Ascending aorta (tissue), 2 donors: ENCODE measurements at places on chromosomes 7 and 10.

- no peak for DNase-seq
- H3K27ac ChIP-seq: no peak overlapping the region
- no peaks in the 10 kb centered on the region for H3K27me3 ChIP-seq
- H3K4me3 ChIP-seq: no peak overlapping the region
Observed at GRCh38 chr10:12834721-12835120, 166.8 kb downstream of the CCDC3 start.

DNA sequence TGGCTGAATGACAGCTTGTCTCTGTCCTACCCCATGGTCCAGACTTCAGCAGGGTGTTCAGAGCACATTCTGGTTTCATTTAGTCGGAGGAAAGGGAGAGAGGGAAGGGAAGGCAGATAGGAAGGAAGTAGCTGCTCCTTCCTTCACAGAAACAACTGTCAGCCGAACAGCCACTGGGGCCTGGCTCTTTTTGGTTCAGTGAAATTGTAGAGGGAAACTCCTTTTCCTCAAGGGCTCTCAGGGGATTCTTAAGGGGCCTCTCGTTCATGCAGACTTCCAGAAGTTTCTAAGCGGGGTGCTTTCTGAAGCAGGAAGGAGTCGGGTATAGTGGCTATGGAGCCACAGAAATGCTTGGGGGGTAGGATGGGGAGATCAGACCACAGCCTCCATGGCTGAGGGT is 56.4 kb downstream of the TLL2 start:
- DNase-seq: no peak
- no peaks in the 10 kb centered on the region for H3K4me1 ChIP-seq
- H3K27me3 ChIP-seq: no peaks in the 10 kb centered on the region
- no peak overlapping the region for H3K4me3 ChIP-seq
- H3K27ac ChIP-seq: no peak overlapping the region

- H3K27me3 ChIP-seq: no peaks in the 10 kb centered on the region
- H3K4me3 ChIP-seq: no peak overlapping the region
- no peak overlapping the region for H3K27ac ChIP-seq
- peaks cover 3% of the 10 kb centered on the region for H3K36me3 ChIP-seq
- no peaks in the 10 kb centered on the region for H3K4me1 ChIP-seq
Observed at GRCh38 chr10:35004651-35005050, 85.5 kb downstream of the CUL2 start.

- peak overlapping the region; percentile 99 for H3K27ac ChIP-seq
- no peak for DNase-seq
- H3K4me3 ChIP-seq: peak overlapping the region; percentile 89
- H3K36me3 ChIP-seq: peaks cover 7% of the 10 kb centered on the region
- H3K4me1 ChIP-seq: peaks cover 4% of the 10 kb centered on the region
Observed at GRCh38 chr7:143379611-143380259, 1.4 kb upstream of the ZYX start.

DNA sequence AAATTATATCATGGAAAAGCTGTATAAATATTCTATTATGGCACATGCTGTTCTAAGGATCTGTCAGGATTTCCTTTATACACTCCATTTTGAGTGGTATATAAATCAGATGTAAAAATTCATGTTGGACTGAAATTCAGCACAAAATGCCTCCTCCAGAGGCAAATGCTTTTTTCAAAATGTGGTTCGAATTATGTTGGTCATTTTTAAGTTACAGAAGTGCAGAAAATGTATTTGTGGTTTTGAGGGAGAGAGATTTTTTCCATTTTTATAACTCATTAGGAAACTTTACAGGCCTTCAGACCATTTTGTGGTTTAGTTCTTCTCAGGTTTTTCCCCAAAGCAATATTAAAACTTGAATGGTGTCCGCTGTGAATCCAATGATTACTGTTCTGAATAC is 2.9 kb downstream of the PPP1R3A start:
- H3K27me3 ChIP-seq: no peaks in the 10 kb centered on the region
- no peak overlapping the region for H3K4me3 ChIP-seq
- no peak overlapping the region for H3K27ac ChIP-seq
- DNase-seq: no peak

GRCh38 chr10:11180228-11180627 is 162.6 kb downstream of the CELF2 start:
- H3K4me1 ChIP-seq: peaks cover 10% of the 10 kb centered on the region
- DNase-seq: no peak
- H3K27me3 ChIP-seq: no peaks in the 10 kb centered on the region
- no peak overlapping the region for H3K4me3 ChIP-seq
- H3K36me3 ChIP-seq: peaks cover 2% of the 10 kb centered on the region

DNA sequence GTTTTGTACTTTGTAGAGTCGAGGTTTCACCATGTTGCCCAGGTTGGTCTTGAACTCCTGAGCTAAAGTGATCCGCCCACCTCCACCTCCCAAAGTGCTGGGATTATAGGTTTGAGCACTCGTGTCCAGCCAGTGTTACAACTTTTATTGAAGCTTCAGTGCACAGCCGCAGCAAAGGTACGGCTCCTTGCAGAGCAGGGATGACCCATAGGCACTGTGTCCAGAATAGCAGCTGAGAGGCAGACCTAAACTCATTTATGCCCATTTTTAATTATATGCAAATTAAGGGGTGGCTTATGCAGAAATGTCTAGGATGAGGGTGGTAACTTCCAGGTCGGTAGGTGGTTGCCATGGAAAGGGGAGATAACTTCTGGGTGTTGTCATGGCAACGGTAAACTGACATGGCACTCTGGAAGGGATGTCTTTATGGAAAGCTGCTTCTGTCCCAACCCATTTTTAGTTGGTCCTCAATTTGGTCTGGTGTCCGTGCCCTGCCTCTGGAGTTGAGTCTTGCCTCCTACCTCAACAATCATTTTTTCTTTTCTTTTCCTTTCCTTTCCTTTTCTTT is 22.7 kb downstream of the NYAP1 start:
- H3K4me1 ChIP-seq: no peaks in the 10 kb centered on the region
- no peaks in the 10 kb centered on the region for H3K27me3 ChIP-seq
- H3K4me3 ChIP-seq: no peak overlapping the region

DNA sequence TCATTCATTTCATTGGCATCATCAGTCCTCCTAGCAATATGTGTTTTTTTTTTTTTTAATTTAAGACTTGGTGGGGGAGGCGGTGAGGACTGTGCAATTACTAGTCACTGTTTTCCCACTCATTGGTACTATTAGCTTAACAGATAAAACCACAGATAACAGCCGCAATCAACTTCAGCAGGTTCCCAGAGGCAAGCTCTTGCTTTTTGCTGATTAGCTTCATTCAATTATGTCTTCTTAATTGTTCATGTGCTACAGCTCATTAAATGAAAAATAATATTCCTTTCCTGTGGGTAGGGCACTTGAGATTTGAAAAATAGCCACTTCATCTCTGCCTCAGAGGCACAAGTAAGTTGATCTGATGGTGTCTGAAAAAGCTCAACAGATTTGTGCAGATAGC is 215.5 kb downstream of the PCDH15 start:
- no peaks in the 10 kb centered on the region for H3K4me1 ChIP-seq
- no peaks in the 10 kb centered on the region for H3K36me3 ChIP-seq
- no peak overlapping the region for H3K4me3 ChIP-seq
- H3K27me3 ChIP-seq: no peaks in the 10 kb centered on the region
- H3K27ac ChIP-seq: no peak overlapping the region
- DNase-seq: no peak

- H3K4me1 ChIP-seq: no peaks in the 10 kb centered on the region
- no peaks in the 10 kb centered on the region for H3K27me3 ChIP-seq
- H3K4me3 ChIP-seq: no peak overlapping the region
- H3K36me3 ChIP-seq: no peaks in the 10 kb centered on the region
- no peak for DNase-seq
Observed at GRCh38 chr7:96629884-96630283, 79.8 kb downstream of the SEM1 start.

- H3K4me1 ChIP-seq: no peaks in the 10 kb centered on the region
- H3K4me3 ChIP-seq: no peak overlapping the region
- no peak for DNase-seq
- H3K27me3 ChIP-seq: no peaks in the 10 kb centered on the region
- no peaks in the 10 kb centered on the region for H3K36me3 ChIP-seq
Observed at GRCh38 chr7:154832557-154833138, 170.3 kb downstream of the PAXIP1 start.

GRCh38 chr7:51126324-51126723 is 190.3 kb downstream of the COBL start:
- H3K27me3 ChIP-seq: no peaks in the 10 kb centered on the region
- no peaks in the 10 kb centered on the region for H3K4me1 ChIP-seq
- H3K36me3 ChIP-seq: no peaks in the 10 kb centered on the region
- no peak for DNase-seq

GRCh38 chr10:32790483-32790882 is 167.5 kb downstream of the ITGB1 start:
- H3K4me3 ChIP-seq: no peak overlapping the region
- H3K27ac ChIP-seq: no peak overlapping the region
- H3K4me1 ChIP-seq: no peaks in the 10 kb centered on the region
- DNase-seq: no peak
- H3K36me3 ChIP-seq: no peaks in the 10 kb centered on the region
- no peaks in the 10 kb centered on the region for H3K27me3 ChIP-seq

DNA sequence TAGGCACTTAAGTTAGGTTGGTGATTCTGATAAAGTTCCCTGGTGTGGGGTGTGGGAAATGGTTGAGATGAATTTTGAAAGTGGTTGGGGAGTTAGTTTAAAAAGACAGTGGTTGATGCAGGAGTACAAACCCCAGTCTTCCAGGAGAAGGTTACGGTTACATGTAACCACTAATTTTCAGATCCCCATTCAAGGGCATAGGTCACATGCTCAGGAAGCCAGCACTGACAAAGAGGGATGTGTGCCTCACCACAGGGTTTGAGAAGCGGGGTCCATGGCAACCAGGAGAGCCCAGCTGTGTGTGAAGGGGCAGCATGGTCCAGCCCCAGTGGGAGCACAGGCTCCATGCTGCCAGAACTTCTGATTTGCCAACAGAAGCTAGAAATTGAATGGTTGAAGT is 144.2 kb downstream of the MDFIC start:
- H3K36me3 ChIP-seq: no peaks in the 10 kb centered on the region
- H3K4me3 ChIP-seq: no peak overlapping the region
- H3K4me1 ChIP-seq: no peaks in the 10 kb centered on the region
- no peak for DNase-seq
- H3K27ac ChIP-seq: no peak overlapping the region

GRCh38 chr7:70005891-70006260 is 407.6 kb downstream of the AUTS2 start:
- no peaks in the 10 kb centered on the region for H3K36me3 ChIP-seq
- no peak for DNase-seq
- no peak overlapping the region for H3K4me3 ChIP-seq
- H3K27me3 ChIP-seq: no peaks in the 10 kb centered on the region

GRCh38 chr7:29019896-29020295 is 61.8 kb upstream of the TRIL start:
- H3K36me3 ChIP-seq: no peaks in the 10 kb centered on the region
- no peak overlapping the region for H3K27ac ChIP-seq
- H3K27me3 ChIP-seq: no peaks in the 10 kb centered on the region
- no peak for DNase-seq
- no peaks in the 10 kb centered on the region for H3K4me1 ChIP-seq

DNA sequence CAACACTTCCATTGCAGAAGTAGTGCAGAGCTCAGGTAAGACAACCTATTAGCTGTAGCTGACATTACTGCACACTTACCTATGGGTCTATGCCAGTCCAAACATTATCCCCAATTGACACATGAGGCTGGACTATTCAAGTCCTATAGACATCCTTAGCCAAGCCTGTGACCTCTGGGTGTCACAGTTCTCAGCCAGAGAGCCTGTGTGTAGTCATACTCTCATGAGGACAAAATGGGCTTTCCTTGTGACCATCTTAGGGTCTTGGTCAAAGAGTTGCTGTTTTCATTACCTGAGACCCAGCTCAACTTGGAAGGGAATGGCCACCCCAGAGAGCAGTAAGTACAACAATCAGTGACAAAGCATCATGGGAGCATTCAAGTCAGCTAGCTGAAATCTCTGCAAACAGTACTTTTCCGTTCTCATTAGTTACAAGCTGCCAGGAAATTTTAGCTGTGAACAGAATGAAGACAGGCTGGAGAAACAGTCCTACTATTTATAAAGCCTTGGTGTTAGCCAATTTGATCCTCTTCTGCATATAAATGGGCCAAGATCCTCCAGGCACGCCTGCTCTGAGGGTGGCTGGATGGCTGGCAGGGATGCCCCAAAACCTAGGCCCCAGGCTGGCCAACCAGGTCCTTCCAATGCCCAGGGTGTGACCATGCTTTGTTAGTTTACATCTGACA is 44.3 kb downstream of the NUDCD3 start:
- no peaks in the 10 kb centered on the region for H3K36me3 ChIP-seq
- H3K4me3 ChIP-seq: no peak overlapping the region
- no peak for DNase-seq
- peak overlapping the region; percentile 69 for H3K27ac ChIP-seq
- no peaks in the 10 kb centered on the region for H3K27me3 ChIP-seq

GRCh38 chr10:26829810-26830515 is 30.8 kb downstream of the ABI1 start:
- H3K27me3 ChIP-seq: no peaks in the 10 kb centered on the region
- no peak overlapping the region for H3K27ac ChIP-seq
- H3K4me3 ChIP-seq: no peak overlapping the region
- no peaks in the 10 kb centered on the region for H3K36me3 ChIP-seq
- no peaks in the 10 kb centered on the region for H3K4me1 ChIP-seq

DNA sequence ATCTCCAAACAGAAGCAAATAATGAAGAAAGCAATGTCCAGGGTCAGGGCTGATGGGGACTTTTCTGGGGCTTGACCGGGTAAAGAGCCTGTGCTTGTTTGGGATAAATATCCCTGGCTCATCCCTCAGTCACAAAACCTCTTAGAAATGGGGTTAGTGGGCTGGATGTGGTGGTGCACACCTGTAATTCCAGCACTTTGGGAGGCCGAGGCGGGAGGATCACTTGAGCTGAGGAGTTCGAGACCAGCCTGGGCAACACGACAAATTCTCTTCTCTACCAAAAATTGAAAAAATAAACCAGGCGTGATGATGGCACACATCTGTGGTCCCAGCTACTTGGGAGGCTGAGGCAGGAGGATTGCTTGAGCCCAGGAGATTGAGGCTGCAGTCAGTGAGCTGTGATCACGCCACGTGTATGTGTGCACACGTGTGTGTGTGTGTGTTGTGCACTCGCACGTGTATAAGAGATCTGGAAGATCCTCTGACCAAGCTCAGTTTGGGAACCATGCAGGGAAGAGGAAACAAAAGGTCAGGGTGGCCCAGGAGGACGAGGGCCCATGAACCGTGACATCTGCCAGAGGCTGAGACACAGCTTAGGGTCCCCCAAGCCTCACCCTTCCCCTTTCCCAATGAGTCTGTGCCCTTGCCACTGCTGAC is 258.6 kb downstream of the TEX36 start:
- no peak overlapping the region for H3K27ac ChIP-seq
- H3K36me3 ChIP-seq: no peaks in the 10 kb centered on the region
- H3K4me3 ChIP-seq: no peak overlapping the region
- H3K4me1 ChIP-seq: no peaks in the 10 kb centered on the region
- H3K27me3 ChIP-seq: no peaks in the 10 kb centered on the region
- DNase-seq: no peak

GRCh38 chr10:97321032-97321803 is 2.1 kb downstream of the FRAT1 start:
- no peak overlapping the region for H3K27ac ChIP-seq
- H3K27me3 ChIP-seq: no peaks in the 10 kb centered on the region
- H3K4me1 ChIP-seq: peaks cover 4% of the 10 kb centered on the region
- no peaks in the 10 kb centered on the region for H3K36me3 ChIP-seq
